ENCODE measurements at places on chromosomes 16 and 17.

- DNase-seq = no peak
Measured at GRCh38 chr16:510066-510825, 17.3 kb upstream of the CAPN15 start.

DNA sequence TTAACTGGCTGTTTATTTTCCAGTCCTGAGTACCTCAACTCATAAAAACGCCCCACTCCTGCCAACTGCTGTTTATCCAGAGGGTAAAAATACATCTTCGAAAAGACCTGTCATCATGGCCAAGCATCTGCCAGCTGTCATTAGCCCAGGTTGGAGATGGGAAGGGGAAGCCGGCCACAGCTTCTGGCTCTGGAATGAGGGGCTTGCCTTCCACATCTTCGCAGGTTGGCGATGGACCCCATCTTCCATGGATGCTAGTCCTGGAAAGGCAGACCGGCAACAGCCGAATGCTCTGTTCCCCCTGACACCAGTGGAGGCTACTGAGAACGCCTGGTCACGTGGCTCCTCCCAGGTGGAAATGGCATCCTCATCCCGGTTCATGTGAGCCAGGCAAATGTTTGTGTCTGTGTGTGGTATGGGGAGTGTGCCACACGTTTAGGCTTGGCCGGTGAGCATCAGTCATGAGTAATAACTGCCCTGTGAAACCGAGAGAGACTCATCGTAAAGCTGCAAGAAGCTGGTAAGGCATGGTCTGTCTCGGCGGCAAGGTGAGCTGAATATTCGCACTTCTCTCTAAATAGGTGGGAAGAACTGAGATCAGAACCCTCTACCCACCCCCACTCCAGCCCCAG is 420 bp upstream of the KRTAP17-1 start:
- no peak for DNase-seq

DNA sequence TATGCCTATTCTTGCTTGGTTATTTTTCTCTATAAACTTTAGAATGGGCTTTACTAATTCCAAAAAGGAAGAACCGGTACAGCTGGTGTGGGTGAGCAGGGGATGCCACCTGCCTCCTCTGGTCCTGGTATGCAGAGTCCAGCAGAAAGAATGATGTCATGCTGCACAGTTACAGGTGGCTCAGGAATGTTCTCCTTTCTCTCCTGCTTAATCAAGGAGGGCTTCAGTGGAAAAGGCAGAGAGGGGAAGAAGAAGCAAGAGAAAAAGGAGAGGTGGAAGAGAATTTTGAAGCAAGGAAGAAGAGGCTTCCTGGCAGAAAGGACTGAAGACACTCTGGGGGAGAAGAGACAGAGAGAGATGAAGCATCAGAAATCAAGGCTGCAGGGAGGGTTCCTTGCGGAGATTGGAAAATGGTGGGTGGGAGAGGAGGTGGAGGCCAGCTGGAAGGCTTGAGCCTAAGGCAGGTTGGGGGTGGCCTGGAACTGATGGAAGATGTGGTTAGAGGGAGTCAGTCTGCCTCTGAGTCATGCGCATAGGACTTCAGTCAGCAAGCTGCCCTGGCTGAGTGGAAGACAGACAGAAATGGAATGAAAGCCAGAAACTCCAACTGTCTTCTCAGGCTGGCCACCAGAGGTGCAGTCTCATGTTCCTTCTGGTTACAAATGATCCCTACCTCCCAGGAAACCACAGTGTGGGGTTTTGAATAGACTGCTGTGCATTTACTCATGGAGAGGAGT is 64.6 kb upstream of the CRHR1 start:
- DNase-seq = no peak

DNA sequence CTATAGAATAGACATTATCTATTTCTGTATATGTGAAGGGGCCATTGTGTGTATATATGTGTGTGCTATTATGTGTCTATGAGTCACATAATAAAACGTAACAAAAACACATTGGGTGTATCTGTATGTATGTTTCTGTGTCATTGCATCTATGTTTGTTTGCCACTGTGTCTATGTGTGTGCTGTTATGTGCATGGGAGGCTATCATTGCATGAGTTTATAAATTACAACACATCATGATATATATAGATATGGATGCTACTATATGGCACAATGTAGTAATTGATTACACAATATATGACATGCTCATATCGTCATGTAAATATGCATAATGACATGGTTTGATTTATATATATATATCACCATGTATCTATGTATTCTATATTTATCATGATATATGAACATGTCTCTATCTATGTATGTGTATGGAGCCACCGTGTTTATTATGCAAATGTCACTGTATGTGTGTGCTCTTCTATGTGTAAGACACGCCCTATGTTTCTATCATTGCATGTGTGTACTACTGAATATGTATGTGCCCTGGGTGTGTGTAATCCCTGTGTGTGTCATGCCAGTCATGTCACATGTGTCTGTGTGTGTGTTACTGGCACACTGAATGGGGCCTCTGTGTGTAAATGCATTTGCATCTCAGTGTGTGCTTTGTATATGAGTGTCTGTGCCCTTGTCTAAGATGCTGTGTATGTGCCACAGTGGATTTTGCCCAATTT is 1.4 kb upstream of the TSPOAP1 start:
- no peak for DNase-seq

DNA sequence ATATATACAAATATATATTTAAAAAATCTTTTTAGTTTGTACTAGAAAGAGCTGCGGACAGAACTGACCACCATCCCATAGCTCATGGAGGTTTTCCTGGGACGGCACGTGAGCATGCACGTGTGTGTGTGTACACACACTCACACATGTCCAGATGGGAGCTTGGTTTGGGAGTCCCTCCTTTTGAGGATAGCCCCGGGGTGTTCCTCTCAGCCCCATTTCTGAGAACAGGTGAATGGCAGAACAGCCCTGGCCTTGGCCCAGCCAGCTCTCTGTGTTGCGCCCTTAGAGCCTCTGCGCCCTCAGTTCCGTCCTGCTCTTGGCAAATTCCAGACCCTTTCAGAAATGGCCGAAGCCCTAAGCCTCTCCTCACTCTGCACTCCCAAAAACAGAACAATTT is 70.1 kb downstream of the AMFR start:
- peak; percentile 46 for DNase-seq

DNA sequence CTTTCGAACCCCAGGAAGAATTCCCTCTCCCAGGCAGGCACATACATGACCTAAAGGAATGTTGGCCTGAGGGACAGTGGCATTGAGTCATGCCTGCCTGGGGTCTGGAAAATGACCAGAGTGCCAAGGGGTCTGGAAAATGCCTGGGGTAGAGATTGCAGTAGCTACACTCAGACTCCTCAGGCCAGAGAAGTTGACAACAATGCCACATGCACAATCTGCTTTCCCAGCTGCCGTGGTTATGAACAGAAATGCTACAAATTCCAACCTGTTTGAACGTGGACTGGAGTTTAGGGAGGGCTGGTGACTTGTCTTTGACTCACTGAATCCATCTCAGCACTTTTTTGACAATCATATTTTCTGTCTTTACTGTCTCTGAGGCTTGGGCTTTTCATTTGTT is 250.0 kb downstream of the ABCC12 start:
- no peak for DNase-seq

- DNase-seq = no peak
Measured at GRCh38 chr17:48961516-48962233, 6.7 kb downstream of the GIP start.

DNA sequence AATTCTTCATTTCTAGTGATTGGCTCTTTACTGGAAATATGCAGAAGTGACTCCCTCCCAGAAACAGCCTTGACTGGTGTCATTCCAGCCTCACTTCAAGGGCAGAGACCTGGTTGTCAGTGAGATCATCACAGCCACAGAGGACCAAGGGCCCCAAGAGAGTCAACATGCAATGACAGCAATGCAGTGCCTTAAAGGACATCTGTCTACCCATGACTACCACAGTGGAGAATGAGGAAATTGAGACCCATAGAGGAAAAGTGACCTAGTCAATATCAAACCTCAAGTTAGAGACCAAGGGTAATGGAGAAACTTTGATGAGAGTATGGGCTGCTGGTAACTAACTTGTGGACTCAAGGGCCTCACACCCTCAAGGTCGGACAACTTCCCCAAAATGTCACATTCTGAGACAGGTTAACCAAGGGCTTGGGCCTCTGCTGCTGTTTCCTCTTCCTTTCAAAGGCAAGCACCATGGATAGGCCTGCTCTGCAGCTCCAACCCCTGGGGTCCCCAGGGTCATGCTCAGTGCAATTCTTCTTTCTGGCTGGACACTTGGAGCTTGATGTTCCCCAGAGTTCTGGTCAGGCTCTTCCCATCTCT is 11.3 kb downstream of the NOG start:
- no peak for DNase-seq

- no peak for DNase-seq
Measured at GRCh38 chr16:14179116-14179515, 108.0 kb downstream of the MRTFB start.
